ENCODE measurements at places on chromosomes 1 and 21.

DNA sequence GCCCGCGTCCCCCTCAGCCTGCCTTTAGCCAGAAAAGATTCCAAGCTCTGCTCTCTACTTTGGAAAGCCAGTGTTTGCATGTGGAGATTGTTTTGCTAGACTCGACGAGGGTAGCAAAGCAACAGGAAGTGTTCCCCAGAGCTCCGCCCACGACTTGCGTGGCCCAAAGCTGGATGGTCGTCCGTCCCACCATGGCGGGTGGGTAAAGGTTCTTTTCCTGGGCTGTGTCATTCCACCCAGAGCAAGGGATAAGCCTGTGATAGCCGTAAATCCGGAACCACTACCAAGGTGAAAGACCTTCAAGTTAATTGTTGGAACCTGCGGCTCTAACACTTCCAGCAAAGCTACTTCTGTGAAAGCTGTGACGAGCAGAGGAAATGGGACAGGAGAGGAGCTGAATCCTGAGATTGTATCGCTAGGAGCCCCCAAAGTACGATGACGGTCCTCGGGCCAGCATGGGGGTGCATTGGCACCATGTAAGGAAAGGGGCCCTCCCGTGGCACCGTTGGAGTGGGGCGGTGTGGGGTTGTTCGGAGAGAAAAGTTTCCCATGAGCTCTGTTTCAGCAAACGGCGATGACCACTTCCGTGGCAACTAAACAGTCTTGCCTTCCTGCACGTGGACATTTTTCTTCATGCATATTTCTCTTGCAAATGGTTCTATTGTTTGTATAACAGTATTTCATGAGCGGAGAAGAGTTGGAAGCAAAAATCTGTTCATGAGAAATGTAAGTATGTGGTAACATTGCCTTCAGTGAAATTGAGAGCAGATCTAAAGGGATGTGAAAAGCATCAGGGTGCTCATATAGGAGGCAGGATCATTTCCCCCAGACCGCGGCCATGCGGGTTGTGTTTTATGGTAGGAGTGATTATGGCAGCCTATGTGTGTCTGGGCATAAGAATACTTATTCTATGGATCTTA is 8.4 kb downstream of the MX2 start:
- DNase-seq = peak; percentile 37

- no peak for DNase-seq
These were observed 2.8 kb downstream of the MAN1A2 start for GRCh38 chr1:117370071-117370470.

- no peak for DNase-seq
These were observed 99.4 kb upstream of the SLC2A1 start for GRCh38 chr1:43058056-43058455.

DNA sequence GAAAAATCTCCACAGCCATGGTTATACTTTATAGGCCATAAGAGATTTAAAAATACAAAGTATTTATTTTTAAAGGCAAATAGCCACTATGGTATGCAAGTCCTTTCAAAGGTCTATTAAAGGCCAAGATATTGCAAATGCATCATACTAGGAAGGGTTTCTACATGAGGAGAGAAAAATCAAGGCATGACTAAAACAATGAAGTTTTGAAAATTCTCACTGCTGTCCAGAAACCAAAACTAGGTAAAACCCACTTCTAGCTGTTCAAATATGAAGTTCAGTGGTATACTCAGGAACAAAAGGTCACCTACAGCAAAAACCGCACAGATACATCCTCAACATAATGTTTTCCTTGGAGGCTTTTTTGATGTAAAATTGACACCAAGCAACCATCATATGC is 75.0 kb downstream of the EPS15 start:
- no peak for DNase-seq

DNA sequence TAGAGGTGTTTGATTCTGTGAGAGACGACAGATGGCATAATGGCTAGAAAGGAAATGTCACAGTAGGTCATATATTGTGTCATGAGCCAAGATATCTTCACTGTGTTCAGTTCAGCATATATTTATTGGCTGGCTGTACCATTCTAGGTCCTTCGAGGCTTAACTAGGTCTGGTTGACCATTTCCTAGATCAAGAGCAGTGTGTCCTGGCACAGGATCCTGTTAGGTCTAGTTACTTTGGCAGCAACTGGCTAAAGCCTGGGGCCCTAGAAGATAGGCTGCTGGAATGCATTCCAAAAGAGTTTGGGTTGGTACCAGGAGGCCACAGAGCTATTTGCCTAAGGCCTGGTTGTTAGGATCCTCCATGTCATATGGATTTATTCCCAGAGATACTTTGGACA is 20.9 kb downstream of the ZBTB40 start:
- DNase-seq = no peak

DNA sequence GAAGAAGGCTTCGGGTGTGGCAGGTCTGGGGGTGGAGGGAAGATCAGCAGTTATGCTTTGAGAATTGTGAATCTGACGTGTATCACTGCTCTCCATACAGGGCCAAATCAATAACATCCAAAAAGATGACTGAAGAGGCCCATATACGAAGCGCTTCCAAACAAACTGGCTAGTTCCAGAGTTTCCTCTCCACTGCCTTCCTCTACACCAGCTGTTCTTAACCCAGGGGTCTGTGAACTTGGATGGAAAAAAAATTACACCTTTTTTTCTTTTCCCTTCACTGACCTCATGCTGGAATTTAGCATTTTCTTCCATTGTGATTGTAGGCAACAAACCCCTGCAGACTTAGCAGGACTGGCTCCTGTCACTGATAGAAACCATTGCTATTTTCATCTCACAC is 77.1 kb upstream of the NBL1 start:
- DNase-seq = no peak

Measured in effector CD4-positive, alpha-beta T cell (primary cell).